ENCODE measurements at places on chromosomes 1 and 21.
A peak's percentile ranks its signal among the peaks of the same experiment; 100 is the strongest.

DNA sequence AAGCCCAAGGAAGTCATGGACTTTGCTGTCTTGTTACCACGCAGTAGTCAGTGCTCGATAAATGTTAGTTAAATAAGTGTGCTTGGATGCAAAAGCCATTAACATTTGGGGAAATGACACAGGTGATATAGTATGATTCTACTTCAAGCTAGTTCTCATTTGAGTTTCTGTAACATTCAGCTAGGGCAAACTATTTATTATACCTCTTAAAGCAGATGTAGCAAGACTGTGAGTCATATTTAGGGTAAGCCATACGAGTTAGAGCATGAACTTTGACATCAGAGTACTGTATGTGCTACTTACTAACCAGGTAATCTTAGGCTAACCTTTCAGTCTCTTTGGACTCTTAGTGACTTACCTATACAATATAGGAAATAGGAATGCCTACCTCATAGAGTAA is 21.0 kb downstream of the CLCA4 start:
- H3K4me1 ChIP-seq, result no peaks in the 10 kb centered on the region
- H3K36me3 ChIP-seq, result no peaks in the 10 kb centered on the region
- DNase-seq, result no peak
- no peaks in the 10 kb centered on the region for H3K27me3 ChIP-seq

GRCh38 chr1:54663725-54664124 is 22.1 kb downstream of the MROH7 start:
- DNase-seq, result no peak
- H3K27ac ChIP-seq, result no peak overlapping the region
- no peaks in the 10 kb centered on the region for H3K4me1 ChIP-seq
- no peaks in the 10 kb centered on the region for H3K27me3 ChIP-seq
- no peaks in the 10 kb centered on the region for H3K36me3 ChIP-seq

GRCh38 chr1:109912214-109912861 is 1.7 kb downstream of the CSF1 start:
- H3K4me3 ChIP-seq, result peak overlapping the region; percentile 68
- no peaks in the 10 kb centered on the region for H3K27me3 ChIP-seq
- peaks cover 22% of the 10 kb centered on the region for H3K4me1 ChIP-seq
- H3K36me3 ChIP-seq, result no peaks in the 10 kb centered on the region
- no peak for DNase-seq

DNA sequence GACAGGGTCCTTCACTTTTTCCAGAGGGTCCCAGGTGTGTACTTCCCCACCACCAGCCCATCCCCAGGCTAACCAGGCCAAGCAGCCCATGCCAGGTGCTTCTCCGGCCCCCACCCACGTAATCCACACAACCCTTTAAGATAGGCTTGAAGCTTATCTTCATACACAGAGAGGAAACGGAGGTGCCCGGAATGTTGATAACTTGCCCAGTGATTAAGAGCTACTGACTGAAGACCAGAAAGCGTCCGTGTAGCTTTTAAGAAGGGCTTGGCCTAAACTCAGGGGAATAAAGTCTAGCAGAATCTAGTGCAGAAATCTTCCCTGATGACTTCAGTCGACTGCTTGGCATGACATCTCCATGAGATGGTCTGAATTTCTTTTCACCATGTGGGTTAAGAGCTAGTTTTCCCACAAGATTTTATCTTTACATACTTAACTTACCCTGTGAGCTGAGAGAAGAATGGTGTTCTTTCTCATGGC is 138.7 kb downstream of the GALNT2 start:
- no peak overlapping the region for H3K27ac ChIP-seq
- no peaks in the 10 kb centered on the region for H3K27me3 ChIP-seq
- no peak for DNase-seq
- H3K4me1 ChIP-seq, result no peaks in the 10 kb centered on the region

DNA sequence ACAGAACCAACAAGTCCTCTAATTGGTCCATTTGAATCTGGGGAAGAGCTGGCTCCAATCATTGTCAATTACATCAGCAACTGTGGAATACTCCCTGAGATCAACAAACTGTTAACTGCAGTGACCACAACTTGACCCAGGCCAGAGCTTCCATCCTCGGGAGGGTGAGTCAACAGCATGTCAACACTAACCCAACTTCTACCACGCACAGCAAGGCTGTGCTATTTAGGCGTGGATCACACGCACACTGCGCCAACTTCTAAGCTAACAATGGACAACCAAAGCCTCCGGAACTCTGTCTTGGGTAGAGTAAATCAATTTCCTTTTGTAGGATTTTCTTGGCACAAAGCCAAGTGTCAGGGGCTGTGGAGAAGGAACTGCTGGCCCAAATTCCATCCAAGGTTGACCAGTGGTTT is 30.4 kb downstream of the APP start:
- H3K27ac ChIP-seq, result no peak overlapping the region
- no peaks in the 10 kb centered on the region for H3K27me3 ChIP-seq
- H3K4me3 ChIP-seq, result no peak overlapping the region
- DNase-seq, result peak; percentile 29

- H3K4me3 ChIP-seq, result no peak overlapping the region
- no peak for DNase-seq
- H3K4me1 ChIP-seq, result no peaks in the 10 kb centered on the region
- H3K27me3 ChIP-seq, result no peaks in the 10 kb centered on the region
These were observed 173.2 kb downstream of the ROR1 start for GRCh38 chr1:63946866-63947491.

- H3K4me1 ChIP-seq, result no peaks in the 10 kb centered on the region
- no peak overlapping the region for H3K27ac ChIP-seq
- no peak for DNase-seq
- no peaks in the 10 kb centered on the region for H3K27me3 ChIP-seq
These were observed 38.6 kb downstream of the SIPA1L2 start for GRCh38 chr1:232591344-232591743.

GRCh38 chr1:229452956-229453801 is 19.3 kb upstream of the ACTA1 start:
- no peaks in the 10 kb centered on the region for H3K4me1 ChIP-seq
- no peaks in the 10 kb centered on the region for H3K36me3 ChIP-seq
- no peaks in the 10 kb centered on the region for H3K27me3 ChIP-seq
- DNase-seq, result no peak

DNA sequence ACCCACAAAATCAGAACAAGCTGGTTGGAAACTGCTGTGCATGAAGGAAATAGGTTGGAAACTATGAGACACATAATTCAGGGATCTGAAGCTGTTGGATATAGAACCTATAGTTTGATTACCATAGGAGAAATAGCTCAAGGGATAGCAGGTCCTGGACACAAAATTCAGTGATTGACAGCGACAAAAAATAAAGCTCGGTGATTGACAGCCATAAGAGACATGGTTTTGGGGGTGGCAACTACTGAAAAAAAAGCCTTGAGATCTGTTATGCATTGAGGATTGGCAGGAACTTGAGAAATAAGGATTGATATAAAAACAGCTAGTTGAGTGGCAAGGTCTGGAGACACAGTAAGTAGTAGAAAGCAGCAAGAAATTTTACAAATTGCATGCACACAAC is at the start of gene KRTAP25-1:
Gene KRTAP25-1 (minus strand): TSS at position 300 of the 400 bp plus-strand sequence. CDS start 24 bp downstream, at position 276.
- no peak within 1 kb of the TSS for H3K27ac ChIP-seq
- H3K27me3 ChIP-seq, result no peaks in the 10 kb centered on the region
- no peaks in the 10 kb centered on the region for H3K36me3 ChIP-seq
- DNase-seq, result no peak
- H3K4me1 ChIP-seq, result no peaks in the 10 kb centered on the region
- no peak within 1 kb of the TSS for H3K4me3 ChIP-seq

DNA sequence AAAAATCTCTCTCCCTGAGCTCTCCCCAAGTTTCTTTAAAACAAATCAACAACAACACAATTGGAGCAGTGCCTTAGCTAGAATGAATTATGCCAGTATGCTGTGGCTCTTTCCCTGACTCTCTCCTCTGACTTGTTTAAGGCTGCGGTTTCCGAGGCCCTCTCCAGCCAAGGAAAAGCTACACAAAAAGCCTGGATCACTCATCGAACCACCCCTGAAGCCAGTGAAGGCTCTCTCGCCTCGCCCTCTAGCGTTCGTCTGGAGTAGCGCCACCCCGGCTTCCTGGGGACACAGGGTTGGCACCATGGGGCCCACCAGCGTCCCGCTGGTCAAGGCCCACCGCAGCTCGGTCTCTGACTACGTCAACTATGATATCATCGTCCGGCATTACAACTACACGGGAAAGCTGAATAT is 1.9 kb downstream of the S1PR1 start:
- peak; percentile 73 for DNase-seq
- peak overlapping the region; percentile 48 for H3K4me3 ChIP-seq
- H3K4me1 ChIP-seq, result no peaks in the 10 kb centered on the region

- H3K4me3 ChIP-seq, result no peak overlapping the region
- DNase-seq, result no peak
- H3K27me3 ChIP-seq, result no peaks in the 10 kb centered on the region
- no peaks in the 10 kb centered on the region for H3K36me3 ChIP-seq
- H3K4me1 ChIP-seq, result no peaks in the 10 kb centered on the region
- no peak overlapping the region for H3K27ac ChIP-seq
These were observed 21.3 kb downstream of the CCN1 start for GRCh38 chr1:85601901-85602300.

DNA sequence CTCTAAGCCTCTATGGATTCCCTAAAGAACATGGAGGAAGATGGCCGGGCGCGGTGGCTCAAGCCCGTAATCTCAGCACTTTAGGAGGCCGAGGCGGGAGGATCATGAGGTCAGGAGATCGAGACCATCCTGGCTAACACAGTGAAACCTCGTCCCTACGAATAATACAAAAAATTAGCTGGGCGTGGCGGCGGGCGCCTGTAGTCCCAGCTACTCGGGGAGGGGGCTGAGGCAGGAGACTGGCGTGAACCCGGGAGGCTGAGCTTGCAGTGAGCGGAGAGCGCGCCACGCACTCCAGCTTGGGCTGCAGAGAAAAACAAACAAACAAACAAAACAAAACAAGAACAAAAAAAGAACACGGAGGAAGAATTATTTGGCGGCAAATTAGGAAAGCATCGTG is 5.8 kb upstream of the ZNF326 start:
- H3K27me3 ChIP-seq, result no peaks in the 10 kb centered on the region
- H3K36me3 ChIP-seq, result no peaks in the 10 kb centered on the region
- no peak overlapping the region for H3K27ac ChIP-seq
- H3K4me1 ChIP-seq, result no peaks in the 10 kb centered on the region
- no peak overlapping the region for H3K4me3 ChIP-seq
- no peak for DNase-seq

DNA sequence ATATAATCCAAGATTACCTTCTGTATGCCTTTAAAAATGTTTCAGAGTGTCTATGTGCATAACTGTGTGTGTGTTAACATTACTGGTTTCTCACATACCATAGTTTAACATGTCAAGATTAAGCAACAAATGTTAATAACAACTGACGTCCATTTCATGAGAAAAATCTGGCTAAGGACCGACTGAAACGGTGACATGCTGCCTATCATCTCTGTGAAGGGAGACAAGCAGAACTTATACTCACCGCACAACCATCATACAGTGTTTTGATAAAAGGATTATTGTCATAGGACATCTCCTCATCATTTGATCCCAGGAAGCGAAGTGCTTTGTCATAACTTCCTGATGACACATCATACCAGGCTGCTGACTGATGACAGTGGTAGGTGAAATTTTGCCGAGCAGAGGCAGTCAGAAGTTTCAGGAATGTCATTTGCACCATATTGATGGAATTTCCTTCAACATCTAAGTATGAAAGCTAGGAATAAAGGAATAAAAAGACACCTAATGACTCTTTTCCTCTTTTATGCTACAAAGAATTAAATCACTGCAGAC is 228.8 kb downstream of the COL11A1 start:
- no peak overlapping the region for H3K27ac ChIP-seq
- no peaks in the 10 kb centered on the region for H3K36me3 ChIP-seq
- H3K27me3 ChIP-seq, result no peaks in the 10 kb centered on the region
- H3K4me1 ChIP-seq, result no peaks in the 10 kb centered on the region

- H3K27ac ChIP-seq, result no peak overlapping the region
- no peak for DNase-seq
- no peaks in the 10 kb centered on the region for H3K27me3 ChIP-seq
- H3K4me3 ChIP-seq, result no peak overlapping the region
- H3K4me1 ChIP-seq, result no peaks in the 10 kb centered on the region
These were observed 256.8 kb upstream of the NFIA start for GRCh38 chr1:60825593-60825992.

GRCh38 chr1:33586795-33587194 is 114.3 kb downstream of the ZSCAN20 start:
- no peak overlapping the region for H3K4me3 ChIP-seq
- H3K36me3 ChIP-seq, result no peaks in the 10 kb centered on the region
- no peak for DNase-seq
- no peaks in the 10 kb centered on the region for H3K4me1 ChIP-seq

DNA sequence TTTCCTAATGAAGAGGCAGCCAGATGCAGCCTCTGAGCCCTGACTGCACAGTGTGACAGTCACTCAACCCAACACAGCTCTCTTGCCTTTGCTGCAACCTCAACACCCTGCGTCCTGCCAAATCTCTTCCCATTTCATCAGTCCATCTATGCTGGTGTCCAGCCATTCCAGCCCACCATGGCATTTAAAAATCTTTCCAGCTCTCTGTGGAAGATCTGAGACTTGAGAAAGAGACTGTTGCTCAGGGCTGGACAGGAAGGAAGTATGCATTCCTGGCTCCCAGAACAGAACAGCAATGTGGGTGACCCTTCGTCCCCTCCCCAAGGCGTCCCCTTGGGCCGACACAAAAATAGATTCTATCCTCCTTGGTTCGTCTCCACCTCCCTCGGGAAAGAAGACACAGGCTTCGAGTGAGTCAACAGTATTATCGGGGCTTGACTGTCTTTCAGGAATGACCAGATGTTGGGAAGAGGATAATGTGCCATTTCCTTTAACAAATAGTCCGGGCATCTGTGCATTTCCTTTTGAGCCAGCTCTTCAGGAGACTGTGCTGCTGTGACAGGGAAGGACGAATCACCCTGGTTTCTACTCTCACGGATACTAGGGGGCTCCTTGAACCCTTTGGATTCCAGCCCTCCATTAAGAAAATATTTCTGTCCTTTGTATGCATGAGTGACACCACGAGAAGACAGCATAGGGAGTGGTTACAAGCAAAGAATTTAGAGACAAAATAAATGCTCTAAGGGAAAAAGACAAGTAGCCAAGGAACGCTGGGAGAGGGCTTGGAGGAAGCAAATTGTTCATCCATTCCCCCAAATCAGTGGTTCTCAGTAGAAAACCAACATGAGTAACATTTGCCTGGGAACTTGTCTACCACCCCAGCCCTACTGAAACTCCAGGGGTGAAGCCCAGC is 111.4 kb upstream of the CDC42BPA start:
- no peak overlapping the region for H3K4me3 ChIP-seq
- H3K27me3 ChIP-seq, result no peaks in the 10 kb centered on the region
- peaks cover 3% of the 10 kb centered on the region for H3K4me1 ChIP-seq
- no peaks in the 10 kb centered on the region for H3K36me3 ChIP-seq
- DNase-seq, result no peak

DNA sequence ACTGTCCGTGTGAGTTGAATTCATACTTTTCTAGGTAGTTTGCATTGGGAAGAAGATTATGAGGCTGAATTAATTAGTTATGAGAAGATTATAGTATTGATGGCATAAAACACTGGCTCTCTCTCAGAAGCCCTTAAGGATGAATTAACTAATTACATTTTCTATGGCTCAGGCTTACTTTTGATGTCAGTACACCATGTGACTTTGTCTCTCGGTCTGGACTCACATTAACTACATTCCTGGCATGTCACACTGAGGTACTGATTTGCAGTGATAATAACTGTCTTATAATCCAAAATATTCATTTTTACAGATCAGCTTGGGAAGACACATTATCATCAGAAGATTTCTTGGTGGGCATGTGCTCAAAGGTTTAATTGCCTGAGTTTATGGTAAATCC is 362.2 kb downstream of the ZP4 start:
- H3K27ac ChIP-seq, result no peak overlapping the region
- no peak overlapping the region for H3K4me3 ChIP-seq
- no peaks in the 10 kb centered on the region for H3K36me3 ChIP-seq
- no peaks in the 10 kb centered on the region for H3K27me3 ChIP-seq
- no peak for DNase-seq
- no peaks in the 10 kb centered on the region for H3K4me1 ChIP-seq

GRCh38 chr21:33058527-33058926 is 11.4 kb upstream of the OLIG1 start:
- H3K36me3 ChIP-seq, result no peaks in the 10 kb centered on the region
- no peak for DNase-seq

Data from uterus (tissue), 4 donors.